ENCODE measurements at places on chromosomes 6 and 20.

GRCh38 chr6:36559011-36559793 is 11.9 kb upstream of the STK38 start:
- DNase-seq: no peak

DNA sequence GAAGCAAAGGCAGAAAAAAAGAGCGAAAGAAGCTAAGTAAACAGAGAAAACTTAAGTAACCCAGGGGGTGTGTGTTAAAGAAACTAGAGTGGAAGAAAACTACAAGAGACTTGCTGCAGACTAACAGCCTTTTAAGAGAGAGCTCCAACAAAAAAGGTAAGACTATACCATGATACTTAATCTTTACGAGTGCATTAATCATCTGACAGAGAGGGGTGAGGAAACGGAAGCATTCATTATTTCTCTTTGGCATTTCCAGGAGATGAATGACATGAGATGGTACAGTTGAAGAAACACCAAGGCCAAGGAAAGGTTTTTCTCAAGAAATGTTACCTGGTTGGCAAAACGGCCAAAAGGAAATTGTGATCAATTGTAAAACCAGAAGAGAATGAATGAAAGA is 906.8 kb downstream of the QKI start:
- DNase-seq: no peak

DNA sequence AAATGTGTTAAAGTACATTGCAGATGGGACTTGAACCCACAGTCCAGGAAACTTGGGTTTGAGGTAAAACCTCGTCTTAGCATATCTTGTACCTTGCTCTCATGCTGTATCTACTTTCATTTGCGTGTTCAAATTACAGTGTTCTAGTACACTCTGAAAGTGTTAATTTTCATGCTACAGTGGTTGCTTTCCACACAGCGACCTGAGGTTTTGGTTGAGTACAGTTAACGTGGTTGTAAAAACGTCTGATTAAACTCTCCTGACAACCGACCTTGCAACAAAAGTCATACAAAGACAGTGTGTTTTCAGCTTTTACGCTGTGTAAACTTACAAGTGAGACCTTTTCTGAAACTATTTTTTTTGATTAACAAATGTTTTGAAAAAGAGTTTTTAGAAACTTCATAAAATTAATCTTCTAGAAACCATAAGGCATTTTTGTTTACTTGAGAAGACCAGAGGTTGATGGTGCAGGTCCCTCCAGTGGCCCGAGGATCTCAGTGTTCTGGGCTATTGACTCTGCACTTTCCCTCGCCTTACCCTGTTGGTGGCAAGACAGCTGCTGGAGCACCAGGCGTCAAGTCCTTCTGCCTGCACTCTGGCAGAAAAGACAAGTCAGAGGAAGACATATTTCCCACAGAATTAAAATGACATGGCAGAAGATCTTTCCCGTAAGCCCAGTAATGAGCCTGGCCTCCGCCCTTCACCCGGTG is 334.0 kb downstream of the THBS2 start:
- no peak for DNase-seq

DNA sequence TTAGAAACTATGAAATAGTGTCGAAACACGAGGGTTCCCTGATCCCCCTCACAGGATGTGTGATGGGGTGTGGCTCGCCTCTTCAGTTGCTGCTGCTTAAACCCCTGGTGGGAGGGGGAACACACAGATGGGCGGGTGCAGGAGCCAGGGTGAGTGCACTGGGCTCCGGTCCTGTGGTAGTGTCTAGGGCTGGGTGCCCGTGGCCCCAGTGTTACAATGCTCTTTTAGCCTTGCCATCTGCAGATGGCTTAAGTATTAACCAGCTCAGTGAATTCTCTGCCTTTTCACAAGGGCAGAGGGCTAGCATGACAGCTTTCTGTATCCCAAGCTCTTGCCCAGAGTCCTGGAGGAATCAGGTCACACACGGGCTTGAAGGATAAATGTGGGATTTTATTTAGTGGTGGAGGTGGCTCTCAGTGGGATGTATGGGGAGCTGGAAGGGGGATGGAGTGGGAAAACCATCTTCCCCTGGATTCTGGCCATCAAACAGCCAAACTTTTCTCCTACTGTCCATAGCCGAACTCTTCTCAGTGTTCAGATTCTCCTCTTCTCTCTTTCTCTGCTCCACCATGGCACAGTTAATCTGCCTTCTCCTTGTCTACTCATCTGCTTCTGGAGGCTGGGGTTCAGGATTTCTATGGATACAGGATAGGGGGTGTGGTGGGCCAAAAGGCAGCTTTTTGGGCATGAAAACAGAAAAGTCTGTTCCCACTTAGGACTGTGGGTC is 659.0 kb downstream of the EPM2A start:
- no peak for DNase-seq

GRCh38 chr6:107647439-107647948 is 157.6 kb downstream of the SOBP start:
- no peak for DNase-seq

DNA sequence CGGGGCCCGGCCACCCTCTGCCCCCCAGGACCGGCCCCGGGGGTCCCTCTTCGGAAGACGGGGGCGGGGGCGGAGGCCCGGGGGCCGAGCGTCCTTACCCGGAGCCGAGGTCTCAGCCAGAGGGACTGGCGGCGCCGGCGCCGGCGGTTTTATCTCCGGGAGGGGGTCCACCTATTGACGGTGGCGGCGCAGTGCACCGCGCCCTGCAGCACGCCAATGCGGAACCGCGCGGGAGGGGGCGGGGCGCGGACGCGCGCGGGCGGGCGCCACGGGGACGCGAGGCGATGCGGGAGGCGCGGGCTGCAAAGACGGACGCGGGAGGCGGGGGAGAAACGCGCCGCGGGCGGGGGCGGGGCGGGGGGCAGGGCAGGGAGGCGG is at the start of gene EEF1A2:
EEF1A2 (minus strand) TSS at position 124 of the 378 bp plus-strand sequence. CDS start 1,320 bp downstream, outside the sequence.
- no peak for DNase-seq

DNA sequence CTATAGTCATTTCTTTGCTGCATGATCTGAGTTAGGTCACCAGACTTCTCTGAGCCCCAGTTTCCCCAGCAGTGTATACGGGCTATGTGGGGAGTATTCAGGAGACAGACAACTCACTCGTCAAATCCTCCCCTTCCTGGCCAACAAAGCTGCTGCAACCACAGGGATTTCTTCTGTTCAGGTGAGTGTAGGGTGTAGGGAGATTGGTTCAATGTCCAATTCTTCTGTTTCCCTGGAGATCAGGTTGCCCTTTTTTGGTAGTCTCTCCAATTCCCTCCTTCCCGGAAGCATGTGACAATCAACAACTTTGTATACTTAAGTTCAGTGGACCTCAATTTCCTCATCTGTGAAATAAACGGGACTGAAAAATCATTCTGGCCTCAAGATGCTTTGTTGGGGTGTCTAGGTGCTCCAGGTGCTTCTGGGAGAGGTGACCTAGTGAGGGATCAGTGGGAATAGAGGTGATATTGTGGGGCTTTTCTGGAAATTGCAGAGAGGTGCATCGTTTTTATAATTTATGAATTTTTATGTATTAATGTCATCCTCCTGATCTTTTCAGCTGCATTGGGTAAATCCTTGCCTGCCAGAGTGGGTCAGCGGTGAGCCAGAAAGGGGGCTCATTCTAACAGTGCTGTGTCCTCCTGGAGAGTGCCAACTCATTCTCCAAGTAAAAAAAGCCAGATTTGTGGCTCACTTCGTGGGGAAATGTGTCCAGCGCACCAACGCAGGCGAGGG is 594 bp upstream of the CDKN1A start:
- no peak for DNase-seq

GRCh38 chr6:167764713-167765479 is 61.8 kb upstream of the AFDN start:
- no peak for DNase-seq

DNA sequence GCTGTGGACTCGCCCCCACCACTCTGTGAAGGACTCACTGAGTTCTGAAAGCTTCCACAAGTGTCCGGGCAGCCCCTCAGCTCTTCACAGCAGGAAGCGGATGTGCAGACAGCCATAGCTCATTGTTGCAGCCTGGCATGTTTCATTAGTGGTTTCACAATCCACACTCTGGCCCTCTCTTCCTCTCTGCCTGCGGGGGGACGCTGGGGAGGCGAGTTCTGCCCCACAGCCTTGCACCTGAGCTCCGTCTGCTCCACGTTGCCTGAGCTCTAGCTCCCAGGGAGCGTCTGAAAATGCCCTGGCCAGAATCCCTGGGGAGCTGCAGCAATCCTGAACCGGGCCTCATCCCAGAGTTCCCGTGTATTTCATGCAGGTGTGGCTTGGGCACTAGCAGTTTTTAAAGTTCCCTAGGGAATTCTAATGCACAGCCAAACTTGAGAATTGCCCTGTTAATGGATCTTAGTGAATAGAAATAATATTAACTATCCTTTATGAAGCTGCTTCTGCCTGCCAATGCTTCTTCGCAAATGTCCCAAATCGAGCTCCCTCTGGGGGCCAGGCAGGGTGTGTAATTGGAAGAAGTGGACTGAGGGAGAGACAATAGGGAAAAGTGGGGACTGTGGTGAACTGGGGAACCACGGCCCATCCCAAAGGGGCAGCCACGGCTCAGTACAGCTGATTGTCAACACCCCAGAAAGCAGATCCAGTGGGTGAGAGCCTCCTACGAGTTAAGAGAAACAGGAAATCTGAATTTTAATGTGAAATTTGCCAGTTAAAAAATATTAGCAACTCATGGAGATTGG is 51.5 kb downstream of the CTCFL start:
- no peak for DNase-seq

- peak; percentile 41 for DNase-seq
Measured at GRCh38 chr20:33561692-33562601, 72.1 kb downstream of the CBFA2T2 start.

Measured in omental fat pad (tissue), 4 donors.